ENCODE measurements at places on chromosomes 12 and 14. TPM values are rescaled to one million over a fixed set of nuclear protein-coding genes. Genes with fewer than 3 reads are reported as not detected.

GRCh38 chr14:32055175-32055574, 21.9 kb upstream of the ARHGAP5 start:
- DNase-seq: no peak

The PAWR gene
- total RNA-seq: 2.3 TPM

- DNase-seq: no peak
Observed at GRCh38 chr12:57766464-57767304, at the start of gene CYP27B1. CYP27B1 (minus strand) TSS chr12:57767078; CDS start chr12:57767041, 37 bp downstream.

The IRF9 gene
- total RNA-seq: 62.0 TPM

DNA sequence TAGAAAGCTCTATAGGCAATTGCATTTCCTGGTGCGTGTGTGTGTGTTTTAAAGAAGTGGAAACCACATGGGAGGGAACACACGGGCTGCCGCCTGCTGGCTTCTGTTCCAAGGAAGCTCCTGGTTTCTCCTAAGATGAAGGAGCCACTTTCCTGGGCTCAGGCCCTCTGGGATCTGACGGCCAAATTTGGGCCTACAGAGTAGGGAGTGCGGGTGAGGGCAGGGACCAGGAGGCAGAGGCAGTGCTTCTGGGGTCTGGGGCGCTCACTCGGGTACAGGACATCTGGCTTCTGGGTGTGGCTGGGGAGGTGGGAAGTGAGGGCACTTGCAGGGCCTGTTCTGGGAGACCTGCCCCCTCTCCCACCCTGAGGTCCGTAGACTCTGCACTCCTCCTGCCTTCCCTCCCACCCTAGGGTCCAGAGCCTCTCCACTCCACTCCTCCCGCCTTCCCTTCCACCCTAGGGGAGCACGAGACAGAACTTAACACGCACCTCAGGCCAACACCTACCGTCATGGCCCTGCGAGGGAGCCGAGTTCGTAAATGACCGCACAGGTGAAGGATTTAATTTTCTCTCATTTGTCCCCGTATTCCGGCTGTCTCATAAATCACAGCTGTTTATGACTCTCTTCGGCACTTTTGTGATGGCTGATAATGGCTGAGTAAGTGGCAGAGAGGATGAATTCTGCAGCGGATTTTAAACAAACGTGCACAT, 127.7 kb downstream of the KIF26A start:
- no peak for DNase-seq

DNA sequence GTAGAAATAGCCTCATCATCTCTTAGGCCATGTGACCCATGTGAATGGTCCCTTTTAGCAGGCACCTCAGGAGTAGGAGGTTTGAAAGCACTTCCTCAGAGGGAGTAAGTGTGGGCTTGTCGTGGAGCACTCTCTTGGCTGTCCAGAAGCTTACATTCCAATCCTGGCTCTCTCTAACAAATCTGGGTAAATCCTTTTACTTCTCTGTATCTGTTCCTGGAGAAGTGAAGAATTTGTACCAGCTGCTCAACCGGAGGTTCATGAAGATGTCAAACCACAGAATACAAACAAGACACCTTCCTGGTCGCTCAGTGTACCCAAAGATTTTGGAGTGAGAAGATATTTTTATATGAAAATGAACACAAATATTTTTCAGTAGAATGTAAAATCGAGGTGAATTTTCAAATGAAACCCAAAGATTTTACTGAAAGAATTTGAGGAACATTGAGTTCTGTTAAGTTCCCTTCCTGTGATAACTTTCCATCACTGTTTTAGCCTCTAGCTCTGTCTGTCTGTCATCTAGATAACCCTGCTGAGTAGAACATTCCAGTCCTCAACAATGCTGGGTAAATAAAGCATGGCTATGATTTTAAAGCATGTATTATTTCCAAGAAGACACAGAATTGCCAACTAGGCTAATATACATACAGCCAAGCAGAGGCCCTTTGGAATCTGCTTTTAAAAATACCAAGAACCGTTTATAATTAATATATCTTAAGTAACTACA, 263.9 kb upstream of the RGS6 start:
- no peak for DNase-seq

- no peak for DNase-seq
Observed at GRCh38 chr12:93982771-93983315, 165.5 kb upstream of the PLXNC1 start.

Measured in CD8-positive, alpha-beta memory T cell (primary cell).